Activated T-cell treated with anti-CD3 and anti-CD28 coated beads, Interleukin-2, amount 50 U/mL, for 1 hour (primary cell): ENCODE measurements at places on chromosomes 12 and 14.
A peak's percentile ranks its signal among the peaks of the same experiment; 100 is the strongest.

GRCh38 chr12:11833174-11833895 lies 183.9 kb downstream of the ETV6 start:
- no peak for DNase-seq

DNA sequence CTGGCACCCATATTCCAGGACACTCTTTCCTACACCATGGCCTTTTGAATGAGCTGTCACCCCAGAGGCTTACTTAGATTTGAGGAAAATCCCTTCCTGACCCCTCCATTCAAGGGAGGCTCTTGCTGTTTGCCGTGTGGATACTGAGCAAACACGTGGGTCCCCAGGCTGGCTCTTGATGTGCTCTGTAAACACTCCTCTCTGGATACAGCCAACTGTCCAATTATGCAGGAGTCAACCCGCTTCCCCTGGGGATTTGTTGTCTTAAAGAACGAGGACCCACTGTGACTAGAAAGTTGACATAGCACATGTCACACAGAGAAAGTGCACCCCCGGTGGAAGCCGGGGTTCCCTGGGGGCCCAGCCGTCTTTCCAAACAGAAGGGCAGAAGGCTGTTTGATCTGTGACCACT lies 75.8 kb upstream of the CEP83 start:
- no peak for DNase-seq

GRCh38 chr12:2891240-2892053 lies 756 bp downstream of the TULP3 start:
- DNase-seq = no peak

DNA sequence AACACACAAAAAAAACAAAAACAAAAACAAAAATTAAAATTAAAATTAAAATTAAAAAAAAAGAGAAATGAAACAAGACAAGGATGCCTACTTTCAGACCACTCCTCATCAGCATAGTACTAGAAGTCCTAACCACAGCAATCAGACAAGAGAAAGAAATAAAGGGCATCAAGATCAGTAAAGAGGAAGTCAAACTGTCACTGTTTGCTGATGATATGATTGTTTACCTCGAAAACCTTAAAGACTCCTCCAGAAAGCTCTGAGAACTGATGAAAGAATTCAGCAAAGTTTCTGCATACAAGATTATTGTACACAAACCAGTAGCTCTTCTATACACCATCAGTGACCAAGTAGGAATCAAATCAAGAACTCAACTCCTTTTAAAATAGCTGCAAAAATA lies 29.2 kb downstream of the ALG10 start:
- no peak for DNase-seq

- no peak for DNase-seq
These were observed 252.5 kb upstream of the TMPO start for GRCh38 chr12:98262902-98263301.

DNA sequence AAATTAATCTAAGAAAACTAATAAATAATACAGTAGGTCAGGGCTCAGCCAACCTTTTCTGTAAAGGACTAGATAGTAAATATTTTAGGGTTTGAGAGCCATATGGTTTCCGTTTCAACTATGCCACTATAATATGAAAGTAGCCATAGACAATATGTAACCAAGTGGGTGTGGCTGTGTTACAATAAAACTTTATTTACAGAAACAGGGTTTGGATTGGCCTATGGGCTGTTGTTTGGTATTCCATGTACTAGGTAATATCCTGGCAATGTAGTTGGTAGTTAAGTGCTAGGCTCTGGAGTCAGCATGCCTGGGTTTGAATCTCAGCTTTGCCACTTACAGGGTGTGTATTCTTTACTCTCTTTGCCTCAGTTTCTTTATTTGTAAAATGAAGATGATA lies 156.5 kb upstream of the RPH3A start:
- no peak for DNase-seq

DNA sequence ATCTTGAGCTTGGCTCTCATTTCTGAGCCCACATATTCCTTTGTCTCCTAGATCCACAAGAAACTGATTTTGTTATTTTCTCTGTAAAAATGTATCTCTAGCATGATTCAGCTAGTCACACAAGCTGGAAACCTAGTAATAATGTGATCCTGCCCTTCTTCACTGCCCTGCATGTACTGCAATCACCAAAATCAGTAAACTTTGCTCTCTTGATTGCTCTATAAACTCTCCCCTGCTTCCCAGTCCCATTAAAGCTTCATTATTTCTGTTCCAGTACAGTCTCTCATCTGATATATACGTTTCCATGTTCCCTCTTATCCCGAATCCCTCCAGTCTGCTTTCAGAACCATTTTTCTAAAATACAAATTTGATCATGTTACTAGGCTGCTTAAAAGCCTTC lies 166.5 kb downstream of the MSRB3 start:
- no peak for DNase-seq

- no peak for DNase-seq
These were observed 77.6 kb downstream of the PTPRR start for GRCh38 chr12:70842942-70843341.

DNA sequence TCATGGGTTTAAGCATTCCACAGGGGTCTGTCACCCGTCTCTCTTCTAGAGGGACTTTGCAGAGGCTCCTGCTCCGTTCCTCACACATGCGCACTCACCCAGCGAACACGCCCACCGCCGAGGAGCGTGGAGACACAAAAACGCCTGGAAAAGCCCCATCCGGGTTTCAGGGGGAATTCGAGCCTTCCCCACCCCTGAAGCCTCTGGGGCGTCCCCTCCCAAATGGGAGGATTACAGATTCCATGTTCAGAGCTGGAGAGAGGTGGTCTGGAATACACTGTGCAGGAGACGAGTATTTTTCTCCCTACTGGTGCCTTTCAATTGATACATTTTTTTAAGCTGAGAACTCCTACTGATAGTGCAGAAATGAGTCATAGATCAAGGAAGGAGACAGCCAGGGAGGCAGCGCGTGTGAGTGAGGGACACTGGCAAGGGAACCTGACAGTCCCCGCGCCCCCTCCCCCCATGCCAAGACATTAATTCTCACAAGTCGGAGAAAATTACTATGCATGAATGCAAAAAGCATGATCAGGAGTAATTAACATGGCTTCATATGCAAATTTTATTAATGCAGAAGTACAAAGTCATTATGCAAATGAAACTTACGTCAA lies 36.9 kb downstream of the BCL11B start:
- DNase-seq = peak; percentile 82

- DNase-seq = peak; percentile 62
These were observed 226.1 kb downstream of the CHST11 start for GRCh38 chr12:104682790-104683279.

GRCh38 chr12:115936997-115937916 lies 340.2 kb downstream of the MED13L start:
- DNase-seq = no peak

GRCh38 chr14:77181603-77182437 lies at the start of gene TMEM63C:
Gene TMEM63C (plus strand): TSS chr14:77181798. CDS start chr14:77218814, 37,016 bp downstream.
- DNase-seq = peak; percentile 56

GRCh38 chr14:28142400-28143015 lies 624.1 kb upstream of the FOXG1 start:
- DNase-seq = no peak

DNA sequence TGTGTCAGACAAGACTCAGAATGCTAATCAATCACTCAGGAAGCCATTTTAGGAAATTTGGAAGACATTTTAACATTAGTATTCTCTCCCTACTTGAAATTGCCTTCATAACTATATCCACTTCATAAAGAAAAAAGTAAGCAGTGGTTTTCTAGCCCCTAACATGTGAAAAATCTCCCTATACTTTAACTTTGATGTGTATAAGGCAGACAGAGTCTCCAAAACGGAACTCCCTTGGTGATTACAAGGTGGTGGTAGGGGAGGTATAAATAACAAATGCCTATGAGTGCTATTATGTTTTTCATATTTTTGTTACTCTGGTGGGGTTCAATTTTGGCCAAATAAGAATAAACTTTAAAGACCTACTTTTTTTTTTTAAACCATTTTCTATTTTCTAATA lies 300.3 kb downstream of the BTG1 start:
- no peak for DNase-seq

DNA sequence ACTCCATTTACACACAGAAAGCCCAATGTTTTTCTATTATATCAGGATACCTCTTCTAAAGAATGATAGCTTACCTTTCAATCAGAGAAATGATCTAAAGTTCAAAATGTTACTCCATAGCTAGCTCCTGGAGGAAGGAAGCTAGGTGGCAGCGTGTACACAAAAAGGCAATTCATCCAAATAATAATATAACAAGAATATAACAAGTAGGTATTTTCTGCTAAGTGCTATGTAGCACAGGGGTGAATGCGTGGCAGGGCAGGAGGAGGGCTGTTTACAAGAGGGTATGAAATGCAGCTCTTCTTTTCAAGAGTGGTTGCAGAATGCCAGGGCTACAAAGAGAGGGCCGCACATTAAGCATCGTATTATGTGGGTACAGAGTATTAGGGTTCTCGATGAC lies 663 bp upstream of the SNAPC1 start:
- DNase-seq = peak; percentile 36

GRCh38 chr14:91866511-91867295 lies 633 bp downstream of the TC2N start:
- DNase-seq = no peak

GRCh38 chr14:75533791-75534555 lies 11.7 kb downstream of the BATF start:
- DNase-seq = no peak

GRCh38 chr14:55107766-55108554 lies 21.1 kb upstream of the LGALS3 start:
- peak; percentile 34 for DNase-seq

- DNase-seq = no peak
These were observed 26.8 kb downstream of the KLRK1 start for GRCh38 chr12:10362828-10363657.

DNA sequence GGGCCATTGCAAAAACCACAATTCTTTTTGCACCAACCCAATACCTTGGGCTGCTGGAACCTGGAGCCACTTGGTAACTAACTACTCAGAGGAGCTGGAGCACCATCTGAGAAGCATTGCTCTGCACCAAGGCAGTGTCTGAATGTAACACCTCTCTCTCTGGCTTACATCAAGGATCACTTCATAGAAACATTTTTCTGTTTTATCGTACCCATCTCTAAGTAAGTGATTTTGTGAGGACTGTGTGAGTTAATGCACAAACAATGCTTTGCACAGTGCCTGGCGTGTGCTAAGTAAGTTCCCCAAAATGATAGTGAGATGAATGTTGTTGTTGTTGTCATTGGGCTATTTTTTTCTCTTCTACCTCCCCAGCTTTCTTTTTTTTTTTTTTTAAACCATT lies 111.4 kb downstream of the ADCK1 start:
- DNase-seq = no peak

- DNase-seq = no peak
These were observed 654 bp upstream of the SUPT16H start for GRCh38 chr14:21384494-21384851.

DNA sequence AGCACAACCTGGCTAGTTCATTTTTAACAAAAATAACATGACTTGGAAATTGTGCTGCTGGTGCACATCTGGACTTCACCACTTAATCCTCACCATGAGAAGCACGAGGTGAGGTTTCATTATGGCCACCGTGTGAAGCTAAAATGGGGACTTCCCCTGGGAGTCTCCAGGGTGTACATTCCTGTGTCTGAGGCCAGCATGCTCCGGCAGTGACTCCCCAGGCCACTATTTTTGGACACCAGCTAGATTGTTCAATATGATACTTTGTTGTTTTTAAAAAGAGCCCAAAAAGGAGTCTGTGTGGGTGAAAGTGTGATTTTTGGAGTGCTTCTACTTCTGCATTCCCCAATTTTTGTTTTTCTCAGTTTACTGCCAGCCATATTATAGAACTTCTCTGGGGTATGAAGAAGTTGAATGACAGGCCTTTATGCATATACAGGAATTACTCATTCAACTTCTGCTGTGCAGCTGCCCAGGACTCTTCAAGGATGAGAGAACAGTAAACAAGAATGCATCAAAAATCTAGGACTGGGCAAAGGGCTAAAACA lies 16.9 kb upstream of the AICDA start:
- DNase-seq = no peak

DNA sequence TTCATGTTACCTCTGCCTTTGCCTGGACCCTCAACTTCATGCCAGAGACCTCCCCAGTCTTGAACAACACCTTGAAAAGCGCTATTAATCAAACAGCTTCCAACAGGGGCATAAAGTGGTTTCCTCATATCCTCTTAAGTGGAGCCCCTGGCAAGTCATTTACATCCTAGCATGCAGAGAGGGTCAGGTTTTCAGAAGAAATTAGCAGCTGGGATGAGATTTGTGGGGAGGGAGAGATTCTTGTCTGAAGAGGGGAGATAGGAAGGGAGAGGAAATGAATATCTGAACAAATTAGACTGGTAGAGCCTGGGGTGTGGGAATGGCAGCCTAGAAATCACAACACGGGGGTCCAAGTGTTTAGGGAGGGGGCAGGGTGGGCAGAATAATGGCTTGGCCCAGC lies 45.6 kb downstream of the CALM1 start:
- DNase-seq = no peak
